ENCODE measurements at places on chromosomes 4 and X. TPM values are rescaled to one million over a fixed set of nuclear protein-coding genes. Genes with fewer than 3 reads are reported as not detected.

DNA sequence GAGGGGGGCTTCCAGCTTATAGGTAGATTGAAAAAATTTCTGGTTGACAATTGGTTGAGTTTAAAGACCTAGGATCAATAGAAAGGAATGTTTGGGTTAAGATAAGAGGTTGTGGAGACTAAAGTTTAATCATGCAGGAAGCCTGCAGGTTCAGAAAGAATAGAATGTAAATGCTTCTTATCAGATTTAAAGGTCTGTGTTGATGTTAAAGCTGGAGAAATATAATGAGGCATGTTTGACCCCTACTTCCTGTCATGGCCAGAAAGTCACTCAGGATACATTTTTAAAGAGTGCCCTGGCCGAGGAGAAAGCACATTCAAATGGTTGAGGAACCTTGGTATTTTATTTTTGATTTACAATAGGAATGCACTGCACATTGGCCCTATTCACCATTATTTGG lies 3.9 kb upstream of the RRAGB start:
- H3K4me3 ChIP-seq, result no peak overlapping the region
- no peak for DNase-seq
- no peaks in the 10 kb centered on the region for H3K36me3 ChIP-seq
- no peak overlapping the region for H3K27ac ChIP-seq
- peaks cover 14% of the 10 kb centered on the region for H3K4me1 ChIP-seq

GRCh38 chr4:26647523-26648224 lies 63.8 kb downstream of the TBC1D19 start:
- H3K27me3 ChIP-seq, result no peaks in the 10 kb centered on the region
- no peaks in the 10 kb centered on the region for H3K4me1 ChIP-seq
- no peak overlapping the region for H3K27ac ChIP-seq
- H3K36me3 ChIP-seq, result peaks cover 18% of the 10 kb centered on the region

- H3K4me1 ChIP-seq, result no peaks in the 10 kb centered on the region
- no peak overlapping the region for H3K4me3 ChIP-seq
- no peak overlapping the region for H3K27ac ChIP-seq
- DNase-seq, result no peak
These were observed 427.2 kb downstream of the FAT4 start for GRCh38 chr4:125741825-125742452.

GRCh38 chr4:3777033-3777390 lies 10.8 kb downstream of the ADRA2C start:
- no peak overlapping the region for H3K4me3 ChIP-seq
- no peaks in the 10 kb centered on the region for H3K36me3 ChIP-seq
- H3K4me1 ChIP-seq, result no peaks in the 10 kb centered on the region
- H3K27ac ChIP-seq, result no peak overlapping the region

DNA sequence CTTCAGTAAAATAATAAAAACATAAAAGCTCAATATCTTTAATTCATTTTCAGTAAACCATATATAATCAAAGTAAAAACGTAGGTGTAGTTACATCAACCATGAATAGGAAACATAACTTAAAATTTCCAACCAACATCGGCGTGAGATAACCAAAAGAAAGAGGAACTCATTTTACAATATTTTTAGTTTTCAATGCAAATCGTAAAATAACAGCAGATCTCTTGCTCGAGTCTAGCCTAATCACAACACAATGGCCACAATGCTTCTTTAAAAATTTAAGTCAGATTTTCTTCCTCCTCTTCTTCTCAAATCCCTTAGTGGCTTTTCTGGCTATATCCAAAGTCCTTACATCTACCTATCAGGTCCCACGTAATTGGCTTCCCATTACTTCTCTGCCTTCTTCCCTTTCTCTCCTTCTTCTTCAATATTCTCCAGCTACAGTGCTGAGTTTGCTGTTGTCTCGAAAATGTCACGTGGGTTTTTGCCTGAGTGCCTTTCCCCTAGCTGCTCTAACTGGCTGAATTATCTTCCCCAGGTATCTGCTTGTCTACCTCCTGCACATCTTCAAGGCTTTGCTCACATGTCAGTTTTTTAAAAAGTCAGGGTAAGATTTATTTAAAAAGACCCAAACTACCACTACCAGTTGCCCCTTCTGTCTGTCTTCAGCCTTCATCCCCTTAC lies 90.9 kb upstream of the BANK1 start:
- no peak overlapping the region for H3K4me3 ChIP-seq
- H3K27me3 ChIP-seq, result peaks cover 6% of the 10 kb centered on the region
- H3K4me1 ChIP-seq, result no peaks in the 10 kb centered on the region
- H3K36me3 ChIP-seq, result no peaks in the 10 kb centered on the region

DNA sequence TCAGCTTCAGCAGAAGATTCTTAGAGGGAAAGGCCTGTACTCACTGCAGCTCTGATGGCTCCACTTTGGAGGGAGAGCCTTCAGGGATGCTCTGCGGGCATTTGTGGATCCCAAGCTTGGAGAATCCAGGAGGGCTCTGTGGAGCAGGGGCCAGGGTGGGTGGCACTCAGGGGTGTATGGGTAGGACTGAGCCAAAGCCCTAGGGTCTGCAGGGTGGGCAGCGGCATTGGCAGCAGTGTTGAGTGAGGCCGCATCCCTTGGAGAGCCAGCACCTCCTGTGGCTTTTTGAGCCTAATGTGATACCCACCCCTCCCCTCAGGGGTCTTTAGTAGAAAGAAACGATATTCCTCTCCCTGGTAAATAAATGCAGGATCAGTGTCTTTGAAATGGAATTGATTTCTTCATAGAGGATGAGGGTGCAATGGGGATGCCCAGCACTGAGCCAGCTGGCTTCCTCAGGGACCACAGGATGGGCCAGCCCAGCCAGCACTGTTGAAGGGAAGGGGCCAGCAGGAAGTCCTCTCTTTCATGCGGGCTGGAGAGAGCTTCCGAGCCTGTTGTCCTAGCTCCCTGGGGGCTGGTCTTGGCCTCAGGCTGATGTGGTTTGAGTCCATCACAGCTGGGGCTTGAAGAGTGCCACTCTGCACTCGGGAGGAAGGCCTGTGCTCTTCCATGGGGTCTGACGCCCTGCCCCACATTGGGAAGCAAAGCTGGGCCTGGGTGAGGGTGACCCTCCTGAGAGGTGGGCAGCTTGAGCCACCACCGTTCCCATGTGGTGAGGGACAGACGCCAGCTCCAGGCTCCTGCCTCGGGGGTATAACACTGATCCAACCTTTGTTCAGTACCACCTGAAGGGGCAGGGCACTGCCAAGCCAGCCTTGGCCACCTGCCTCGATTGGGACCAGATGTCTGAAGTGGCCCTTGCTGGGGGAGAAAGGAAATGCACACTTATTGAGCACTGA lies 49.5 kb downstream of the PSAPL1 start:
- H3K36me3 ChIP-seq, result no peaks in the 10 kb centered on the region
- no peaks in the 10 kb centered on the region for H3K4me1 ChIP-seq
- no peak overlapping the region for H3K27ac ChIP-seq
- H3K27me3 ChIP-seq, result peaks cover 9% of the 10 kb centered on the region
- DNase-seq, result peak; percentile 3
- no peak overlapping the region for H3K4me3 ChIP-seq

DNA sequence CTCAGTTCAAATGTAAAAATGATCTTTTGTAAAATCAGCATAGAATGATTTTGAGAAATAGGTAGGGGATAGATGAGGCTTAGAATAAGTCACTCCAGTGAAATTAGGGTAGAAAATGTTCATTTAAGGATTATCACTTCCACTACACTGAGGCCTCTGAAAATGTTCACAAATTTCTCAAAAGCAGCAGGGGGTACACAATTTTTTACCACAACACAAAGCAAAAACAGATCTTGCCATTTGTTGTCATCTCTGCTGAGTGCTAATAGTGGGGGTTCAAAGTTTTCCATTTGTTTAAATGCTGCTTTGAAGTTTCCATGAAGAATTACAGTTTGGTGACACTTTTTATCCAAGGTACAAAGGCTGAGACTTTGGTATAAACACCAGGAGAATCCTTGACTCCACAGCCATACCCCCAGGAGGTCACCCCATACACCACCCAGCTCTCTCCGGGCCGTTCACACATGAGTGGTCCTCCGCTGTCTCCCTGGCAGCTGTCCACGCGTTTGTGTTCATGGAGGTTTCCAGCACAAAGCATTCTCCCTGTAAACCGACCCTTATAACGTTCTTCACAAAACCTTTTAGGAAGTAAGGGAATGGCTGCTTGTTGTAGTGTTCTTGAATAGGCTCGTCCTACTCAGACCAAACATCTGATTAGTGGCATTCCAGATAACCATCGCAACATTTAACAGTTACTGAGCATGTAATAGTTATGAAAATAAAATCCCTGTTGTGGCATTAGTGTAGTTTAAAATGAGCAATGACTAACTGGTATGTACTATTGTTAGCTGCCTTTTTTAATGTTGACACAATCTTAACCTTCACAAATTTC lies 71.0 kb downstream of the PRSS12 start:
- peak overlapping the region; percentile 84 for H3K27ac ChIP-seq
- DNase-seq, result no peak
- peaks cover 45% of the 10 kb centered on the region for H3K36me3 ChIP-seq

- no peak for DNase-seq
- peaks cover 19% of the 10 kb centered on the region for H3K4me1 ChIP-seq
- H3K4me3 ChIP-seq, result no peak overlapping the region
These were observed 9.9 kb upstream of the CLTRN start for GRCh38 chrX:15674514-15674840.

GRCh38 chrX:40104985-40105834 lies 7.5 kb upstream of the BCOR start:
- no peak for DNase-seq
- peak overlapping the region; percentile 58 for H3K27ac ChIP-seq
- H3K4me3 ChIP-seq, result peak overlapping the region; percentile 76

DNA sequence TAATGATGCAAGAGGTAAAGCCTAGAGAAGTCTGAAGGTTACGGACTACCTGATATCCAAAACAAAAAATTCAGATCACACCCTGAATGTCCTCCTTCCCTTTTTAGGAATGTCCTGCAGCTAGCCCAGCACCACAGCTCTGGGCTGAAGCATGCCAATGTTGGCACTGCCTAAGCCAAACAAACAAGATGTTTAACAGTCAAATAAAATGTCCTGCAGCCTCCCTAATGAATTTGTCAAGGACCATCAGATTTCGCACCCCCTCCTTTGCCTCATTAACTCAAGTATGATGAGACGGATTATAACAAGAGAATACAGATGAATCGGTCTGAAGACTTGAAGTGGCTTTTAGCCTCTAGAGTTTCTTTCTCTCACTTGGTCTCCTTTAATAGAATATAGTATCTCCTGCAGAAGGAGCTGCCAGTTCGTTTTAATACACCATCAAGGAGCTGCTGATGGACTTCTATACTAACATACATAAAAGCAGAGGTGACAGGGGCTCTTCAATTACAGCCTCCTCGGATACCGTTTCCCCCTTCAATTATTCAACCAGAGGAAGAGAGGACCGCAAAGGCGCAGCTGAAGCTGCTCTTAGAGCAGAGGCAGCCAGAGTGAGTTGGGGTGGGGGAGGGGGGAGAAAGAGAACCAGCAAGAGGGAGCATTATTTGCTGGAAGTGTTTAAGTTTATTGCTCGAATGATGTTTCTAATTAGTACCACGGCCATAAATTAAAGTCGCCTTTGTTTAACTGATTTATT lies 3.0 kb upstream of the MAB21L2 start:
- no peak for DNase-seq
- no peaks in the 10 kb centered on the region for H3K4me1 ChIP-seq
- no peak overlapping the region for H3K4me3 ChIP-seq
- H3K27me3 ChIP-seq, result no peaks in the 10 kb centered on the region

DNA sequence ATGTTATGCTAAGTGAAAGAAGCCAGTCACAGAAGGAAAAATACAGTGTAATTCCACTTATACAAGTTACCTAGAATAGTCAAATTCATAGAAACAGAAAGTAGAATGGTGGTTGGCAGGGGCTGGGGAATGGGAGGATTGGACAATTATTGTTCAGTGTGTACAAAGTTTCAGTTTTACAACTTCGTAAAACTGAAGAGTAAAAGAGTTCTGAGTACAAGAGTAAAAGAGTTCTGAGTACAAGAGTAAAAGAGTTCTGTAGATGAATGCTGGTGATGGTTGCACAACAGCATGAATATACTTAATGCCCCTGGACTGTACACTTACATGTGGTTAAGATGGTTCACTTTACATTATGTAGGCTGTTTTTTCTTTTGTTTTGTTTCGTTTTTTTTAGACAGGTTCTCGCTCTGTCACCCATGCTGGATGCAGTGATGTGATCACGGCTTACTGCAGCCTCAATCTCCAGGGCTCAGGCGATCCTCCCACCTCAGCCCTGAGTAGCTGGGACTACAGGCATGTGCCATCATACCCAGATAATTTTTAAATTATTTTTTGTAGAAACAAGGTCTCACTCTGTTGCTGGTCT lies 230.9 kb downstream of the SOWAHB start:
- no peaks in the 10 kb centered on the region for H3K36me3 ChIP-seq
- no peak overlapping the region for H3K27ac ChIP-seq
- peaks cover 5% of the 10 kb centered on the region for H3K4me1 ChIP-seq
- H3K4me3 ChIP-seq, result no peak overlapping the region
- H3K27me3 ChIP-seq, result peaks cover 5% of the 10 kb centered on the region
- no peak for DNase-seq

- no peaks in the 10 kb centered on the region for H3K4me1 ChIP-seq
- no peaks in the 10 kb centered on the region for H3K36me3 ChIP-seq
- H3K27me3 ChIP-seq, result no peaks in the 10 kb centered on the region
- no peak overlapping the region for H3K27ac ChIP-seq
- H3K4me3 ChIP-seq, result no peak overlapping the region
These were observed 279.6 kb upstream of the CLNK start for GRCh38 chr4:10963958-10964703.

DNA sequence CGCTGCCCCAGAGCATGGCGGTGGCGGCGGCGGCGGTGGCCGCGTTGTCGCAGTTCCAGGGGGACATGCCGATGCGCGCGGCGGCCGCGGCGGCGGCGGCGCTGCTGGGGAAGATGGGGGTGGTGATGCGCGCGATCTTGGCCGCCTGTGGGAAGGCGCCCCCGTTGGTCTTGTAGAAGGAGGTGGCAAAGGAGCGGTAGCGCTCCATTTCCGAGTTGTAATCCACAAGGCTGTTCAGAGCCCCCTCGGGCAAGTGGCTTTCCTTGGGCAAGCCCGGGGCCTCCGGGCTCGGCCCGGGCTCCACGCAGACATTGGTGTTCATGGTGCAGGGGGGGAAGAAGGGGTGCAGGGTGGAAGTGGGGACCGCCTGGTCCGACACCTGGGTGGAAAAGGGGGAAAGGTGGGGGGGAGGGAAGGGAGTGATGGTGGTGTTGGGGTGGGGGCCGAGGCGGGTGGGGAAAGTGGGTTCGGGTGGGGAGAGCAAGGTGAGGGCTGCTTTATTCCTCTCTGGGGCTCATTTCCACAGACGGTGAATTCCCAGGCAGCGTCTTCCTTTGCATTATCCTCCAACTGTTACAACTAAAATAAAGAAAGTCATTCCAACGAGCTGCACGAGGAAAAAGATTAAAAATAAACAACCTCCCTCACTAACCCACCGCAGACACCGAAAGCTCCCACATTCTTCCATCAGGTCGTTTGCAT lies 3.1 kb downstream of the CXXC4 start:
- H3K36me3 ChIP-seq, result no peaks in the 10 kb centered on the region
- peaks cover 41% of the 10 kb centered on the region for H3K4me1 ChIP-seq
- peaks cover 52% of the 10 kb centered on the region for H3K27me3 ChIP-seq
- H3K27ac ChIP-seq, result no peak overlapping the region

Gene EFNB1
- 4.8 TPM for total RNA-seq

Gene SMR3B
- not detected for total RNA-seq

Gene NSD2
- 199 TPM for total RNA-seq

Gene YY2
- 0.78 TPM for total RNA-seq

Gene TLR7
- total RNA-seq, result not detected

Gene SNCA
- 2.5 TPM for total RNA-seq

Gene C4orf36
- total RNA-seq, result 0.61 TPM

All from activated CD4-positive, alpha-beta memory T cell treated with anti-CD3 and anti-CD28 coated beads for 36 hours (primary cell).